SHP77 (cell line): ENCODE measurements at places on chromosomes 6 and 20.

DNA sequence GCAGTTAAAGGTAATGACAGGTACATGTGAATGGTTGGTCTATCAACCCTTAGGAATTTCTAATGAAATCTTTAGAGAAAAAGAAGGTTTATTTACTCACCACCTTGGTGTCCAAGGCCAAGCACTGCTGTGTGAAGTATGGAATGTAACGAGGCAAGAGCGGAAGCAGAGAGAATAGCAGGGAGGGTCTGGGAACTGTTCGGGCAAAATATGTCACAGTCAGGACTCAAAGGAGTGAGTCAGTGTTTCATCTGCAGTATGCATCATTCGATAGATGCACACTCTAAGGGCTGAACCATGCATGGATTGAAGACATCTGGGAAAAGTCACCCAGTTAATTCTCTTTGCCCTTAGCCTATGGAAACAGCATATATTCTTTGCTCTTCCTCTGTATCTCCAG is 33.2 kb downstream of the ADGRF5 start:
- no peak for DNase-seq

GRCh38 chr6:137623293-137623692 is 129.1 kb upstream of the OLIG3 start:
- no peak for DNase-seq

DNA sequence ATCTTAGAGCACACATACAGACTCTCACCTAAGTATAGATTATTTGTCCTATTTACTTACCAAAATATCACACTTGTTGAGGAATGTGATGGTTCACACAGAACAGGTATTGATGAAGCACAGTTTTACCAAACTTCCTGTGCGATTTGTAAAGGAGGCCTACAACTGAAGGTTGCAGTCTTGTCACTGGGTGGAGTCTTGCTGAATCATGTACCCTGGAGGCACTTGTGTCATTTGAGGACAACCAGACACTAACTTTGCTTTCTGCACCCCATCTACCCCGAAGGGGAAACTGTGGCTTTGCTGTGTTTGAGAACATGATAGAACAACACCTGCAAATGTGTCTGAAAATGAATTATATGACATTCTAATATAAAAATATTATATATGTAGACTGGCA is 32.4 kb upstream of the HINT3 start:
- DNase-seq, result no peak

- DNase-seq, result no peak
Observed at GRCh38 chr20:58097943-58098342, 130.5 kb downstream of the ANKRD60 start.

- no peak for DNase-seq
Observed at GRCh38 chr6:144217797-144218196, 67.3 kb upstream of the UTRN start.

GRCh38 chr6:65633501-65633900 is 73.5 kb downstream of the EYS start:
- DNase-seq, result no peak
